Naive B cell (primary cell): ENCODE measurements at places on chromosomes 12 and 14.

DNA sequence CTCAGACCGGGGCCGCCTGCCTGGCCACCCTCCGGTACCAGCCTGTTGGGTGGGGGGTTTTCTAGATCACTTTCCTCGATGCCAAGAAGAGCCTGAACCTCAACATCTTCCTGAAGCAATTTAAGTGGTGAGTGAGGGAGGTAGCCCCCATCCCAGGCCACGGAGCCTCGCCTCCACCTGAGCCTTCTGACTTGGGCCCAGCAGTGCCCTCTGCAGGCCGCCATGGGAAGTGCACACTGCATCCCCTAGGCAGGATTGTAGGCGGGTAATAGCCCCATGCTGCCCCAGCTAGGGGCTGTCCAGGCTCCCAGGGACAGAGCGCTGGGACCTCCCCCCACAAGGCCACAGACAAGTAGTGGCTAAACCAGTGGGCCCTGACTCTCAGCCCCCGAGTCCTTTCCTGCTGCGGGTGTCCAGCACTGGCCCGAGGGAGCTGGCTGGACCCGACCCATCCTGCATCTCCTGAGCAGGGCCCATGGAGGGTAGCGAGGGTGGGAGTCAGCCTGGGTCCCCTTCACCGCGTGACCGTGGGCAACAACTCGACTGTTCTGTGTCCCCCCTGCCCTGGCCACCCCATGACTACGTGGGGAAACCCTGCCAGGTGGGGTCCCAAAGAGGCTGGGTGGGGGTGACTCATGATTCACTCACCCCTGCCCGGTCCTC, 15.3 kb upstream of the ADSS1 start:
- DNase-seq: peak; percentile 67

DNA sequence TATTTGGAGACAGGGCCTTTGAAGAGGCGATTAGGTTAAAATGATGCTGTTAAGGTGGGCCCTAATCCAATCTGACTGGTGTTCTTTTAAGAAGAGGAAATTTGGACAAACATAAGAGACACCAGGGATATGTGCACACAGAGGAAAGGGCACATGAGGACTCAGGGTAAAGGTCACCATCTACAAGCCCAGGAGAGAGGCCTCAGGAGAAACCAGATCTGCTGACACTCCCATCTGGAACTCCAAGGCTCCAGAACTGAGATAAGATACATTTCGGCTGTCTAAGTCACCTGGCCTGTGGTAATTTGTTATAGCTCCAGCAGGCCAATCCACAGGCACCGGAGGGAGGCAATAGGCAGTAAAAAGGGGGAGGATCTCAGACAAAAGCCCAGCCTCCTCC, 48.6 kb downstream of the KICS2 start:
- no peak for DNase-seq

DNA sequence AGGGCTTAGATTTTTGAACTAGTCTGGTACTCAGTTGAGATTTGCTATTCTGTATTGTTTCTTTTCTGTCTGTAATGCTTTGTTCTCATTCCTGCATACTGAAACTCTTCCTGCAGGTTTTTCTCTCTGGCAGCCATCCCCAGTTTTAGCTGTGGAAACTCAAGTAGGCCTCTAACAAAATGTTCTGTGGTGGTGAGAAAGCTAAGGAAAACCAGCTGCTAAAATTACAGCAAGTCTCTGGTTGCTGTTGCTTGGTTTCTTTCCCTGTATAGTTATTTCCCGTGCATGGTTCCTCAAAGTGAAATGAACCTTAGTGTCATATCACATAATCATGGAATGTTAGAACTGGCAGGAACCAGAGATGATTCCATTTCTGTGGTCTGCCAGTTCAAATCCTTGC, 442.5 kb downstream of the NRXN3 start:
- DNase-seq: no peak

- no peak for DNase-seq
Observed at GRCh38 chr12:28027328-28027727, 54.8 kb upstream of the PTHLH start.

DNA sequence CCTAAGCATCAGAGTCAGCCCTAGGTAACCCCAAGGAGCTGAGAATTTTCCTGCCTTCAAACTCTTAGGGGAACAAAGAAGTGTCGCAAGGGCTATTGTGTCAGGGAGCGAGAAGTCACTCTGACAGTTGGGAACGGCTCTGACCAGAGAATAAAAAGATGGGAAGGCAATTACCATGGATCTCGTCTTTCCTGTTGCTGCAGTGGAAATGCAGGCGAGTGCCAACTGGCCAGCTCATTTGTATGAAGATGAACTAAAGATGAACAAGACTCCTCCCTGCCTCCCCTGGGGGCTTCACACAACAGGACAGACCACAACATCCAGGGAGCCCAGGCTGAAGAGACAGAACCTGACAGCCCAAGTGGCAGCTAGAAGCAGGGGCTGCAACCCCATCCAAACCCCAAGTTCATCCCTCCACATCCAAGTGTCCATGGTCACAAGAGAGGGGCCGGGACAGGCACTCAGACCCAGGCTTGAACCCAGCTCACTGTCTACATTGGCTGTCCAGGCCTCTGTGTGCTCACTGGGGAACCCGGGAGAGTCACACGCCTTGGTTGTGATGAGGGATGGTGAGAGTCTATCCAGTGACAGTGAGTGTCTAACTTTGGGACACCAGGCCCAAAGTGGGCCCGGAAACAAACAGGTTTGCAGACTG, 322.4 kb downstream of the BCL11B start:
- no peak for DNase-seq

DNA sequence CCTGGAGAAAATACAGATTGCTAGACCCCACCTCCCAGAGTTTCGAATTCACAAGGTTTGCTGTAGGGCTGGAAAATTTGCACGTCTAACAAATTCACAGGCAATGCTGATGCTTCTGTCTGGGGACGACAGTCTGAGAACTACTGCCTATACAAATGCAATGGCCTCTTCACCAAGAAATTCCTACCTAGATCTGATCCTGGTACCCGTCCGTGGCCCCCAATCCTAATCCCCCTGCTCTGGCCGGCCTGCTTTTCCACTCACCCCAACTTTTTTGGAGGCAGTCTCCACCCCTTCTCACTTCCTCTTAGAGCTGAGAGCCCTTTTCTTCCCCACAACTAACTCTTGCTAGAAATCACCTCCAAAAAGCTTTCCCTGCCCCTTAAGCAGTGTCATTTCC, 3.1 kb upstream of the SSH1 start:
- no peak for DNase-seq

DNA sequence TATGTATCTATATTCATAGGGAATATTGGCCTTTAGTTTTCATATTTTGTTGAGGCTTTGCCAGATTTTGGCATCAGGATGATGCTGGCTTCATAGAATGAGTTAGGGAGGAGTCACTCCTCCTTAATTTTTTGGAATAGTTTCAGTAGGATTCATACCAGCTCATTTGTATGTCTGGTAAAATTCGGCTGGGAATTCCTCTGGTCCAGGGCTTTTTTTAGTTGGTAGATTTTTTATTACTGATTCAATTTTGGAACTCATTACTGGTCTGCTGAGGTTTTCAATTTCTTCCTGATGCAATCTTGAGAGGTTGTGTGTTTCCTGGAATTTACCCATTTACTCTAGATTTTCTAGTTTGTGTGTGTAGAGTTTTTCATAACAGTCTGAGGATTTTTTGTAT, 175.2 kb downstream of the EPS8 start:
- DNase-seq: no peak

- DNase-seq: peak; percentile 48
Observed at GRCh38 chr12:50174971-50175715, 8.0 kb upstream of the CERS5 start.

DNA sequence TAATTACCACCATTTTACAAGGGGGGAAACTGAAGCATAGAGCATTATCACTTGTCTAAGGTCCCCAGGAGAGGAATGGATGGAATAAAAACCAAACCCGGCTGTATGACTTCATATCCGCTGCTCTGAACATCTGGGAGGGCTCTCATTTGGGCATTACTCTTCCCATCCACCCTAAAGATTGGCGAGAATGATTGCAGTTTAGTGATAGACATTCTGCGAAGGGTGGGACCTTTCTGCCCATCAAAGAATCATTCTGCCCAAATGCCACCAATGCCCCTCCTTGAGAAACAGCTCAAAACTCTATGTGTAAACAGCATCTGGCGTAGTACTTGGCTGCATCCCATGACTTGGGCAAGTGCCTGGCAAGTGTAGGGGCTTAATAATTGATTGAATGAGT, 11.6 kb downstream of the CHST11 start:
- no peak for DNase-seq

GRCh38 chr12:40106655-40107054, 774 bp upstream of the SLC2A13 start:
- DNase-seq: peak; percentile 1

DNA sequence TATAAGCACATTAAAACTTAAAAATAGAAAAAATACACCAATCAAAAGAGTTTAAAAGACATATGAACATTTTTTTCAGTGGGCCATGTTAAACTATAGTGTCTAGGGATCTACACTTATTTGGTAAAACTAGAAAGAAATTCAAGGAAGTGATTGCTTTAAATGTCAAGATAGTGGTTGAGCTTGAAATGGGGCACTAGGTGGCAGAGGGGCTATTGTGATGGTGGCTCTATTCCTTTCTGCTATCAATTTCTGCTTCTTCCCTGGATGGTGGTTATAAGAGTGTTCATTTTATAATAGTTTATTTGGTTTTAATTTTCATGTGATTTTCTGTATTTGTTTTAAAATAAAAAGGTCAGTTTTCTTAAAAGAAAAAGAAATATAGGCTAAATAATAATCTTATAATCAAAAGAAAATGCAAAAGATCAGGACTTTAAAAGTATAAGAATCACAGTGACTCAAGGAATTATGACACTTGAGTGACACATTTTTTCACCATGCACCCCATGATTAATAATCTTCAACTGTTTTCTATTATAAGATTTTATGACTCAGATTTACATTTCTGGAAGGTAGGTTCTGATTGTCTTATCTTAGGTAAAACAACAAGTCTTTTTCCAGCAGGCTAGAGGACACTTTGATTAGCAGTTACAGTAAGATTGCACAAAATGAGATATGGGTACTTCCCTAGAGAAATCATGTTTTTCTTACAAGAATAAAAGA, 137.5 kb downstream of the FSCB start:
- DNase-seq: no peak

DNA sequence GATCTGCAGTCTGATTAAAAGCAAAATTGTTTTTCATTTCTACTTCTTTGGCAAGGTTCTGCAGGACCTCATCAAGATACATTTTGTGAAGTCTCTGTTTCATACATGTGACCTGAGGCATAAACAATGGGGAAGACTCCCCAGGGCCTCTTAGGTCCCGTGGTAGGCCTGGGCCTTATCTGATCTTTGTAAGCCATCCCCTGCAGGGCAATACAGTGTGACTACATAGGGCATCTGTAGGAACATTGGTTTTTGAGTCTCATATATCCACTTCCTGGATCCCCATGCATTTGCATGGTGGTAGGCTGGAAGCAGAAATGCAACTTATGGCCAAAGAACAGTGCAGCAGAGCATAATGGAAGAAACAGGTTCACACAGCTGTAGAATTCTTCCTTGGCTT, 6.0 kb downstream of the FAR2 start:
- no peak for DNase-seq

GRCh38 chr12:111368291-111368787, 556 bp downstream of the PHETA1 start:
- DNase-seq: peak; percentile 13

DNA sequence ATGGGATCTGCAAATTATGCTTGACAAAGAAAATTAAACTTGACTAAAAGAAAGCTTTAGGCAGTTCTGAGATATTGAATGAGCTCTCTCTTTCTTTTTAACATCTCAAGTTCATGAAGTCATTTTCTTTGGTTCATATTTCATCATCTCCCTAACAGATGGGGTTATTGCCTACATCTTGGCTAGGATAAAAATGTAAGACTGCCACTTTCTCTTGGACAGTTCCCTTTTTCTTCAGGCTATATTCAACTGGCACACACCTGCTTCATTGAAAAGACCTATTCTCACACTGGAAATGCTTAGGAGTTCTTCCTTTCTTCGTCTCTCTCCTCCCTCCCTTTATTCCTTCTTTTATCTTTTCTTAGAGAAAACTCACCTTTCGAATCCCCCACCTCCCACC, 355.9 kb upstream of the SEL1L start:
- no peak for DNase-seq

GRCh38 chr12:49366652-49367380, 446 bp upstream of the SPATS2 start:
- peak; percentile 82 for DNase-seq

- no peak for DNase-seq
Observed at GRCh38 chr14:91068642-91069041, 8.2 kb upstream of the RPS6KA5 start.
